Mammary epithelial cell (primary cell): ENCODE measurements at places on chromosomes 12 and 14.
A peak's percentile ranks its signal among the peaks of the same experiment; 100 is the strongest.

DNA sequence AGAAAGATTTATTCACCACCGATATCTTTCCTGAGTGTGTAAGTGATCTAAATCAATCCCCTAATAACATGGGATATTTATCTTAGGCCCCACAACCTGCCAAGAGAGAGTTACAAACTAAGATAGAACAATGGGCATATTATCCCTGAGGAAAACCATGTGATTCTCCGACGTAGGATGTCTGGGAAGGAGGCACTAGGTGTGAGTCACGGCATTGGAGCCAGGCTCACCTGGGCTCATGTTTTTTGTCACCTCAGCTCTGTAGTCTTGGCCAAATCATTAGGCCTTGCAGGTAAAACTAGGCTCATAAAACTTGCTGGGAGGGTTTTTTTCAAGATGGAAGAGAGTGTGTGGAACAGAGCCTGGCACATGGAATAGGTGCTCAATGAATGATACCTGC is 129.7 kb upstream of the PLEKHG7 start:
- peak; percentile 96 for DNase-seq

DNA sequence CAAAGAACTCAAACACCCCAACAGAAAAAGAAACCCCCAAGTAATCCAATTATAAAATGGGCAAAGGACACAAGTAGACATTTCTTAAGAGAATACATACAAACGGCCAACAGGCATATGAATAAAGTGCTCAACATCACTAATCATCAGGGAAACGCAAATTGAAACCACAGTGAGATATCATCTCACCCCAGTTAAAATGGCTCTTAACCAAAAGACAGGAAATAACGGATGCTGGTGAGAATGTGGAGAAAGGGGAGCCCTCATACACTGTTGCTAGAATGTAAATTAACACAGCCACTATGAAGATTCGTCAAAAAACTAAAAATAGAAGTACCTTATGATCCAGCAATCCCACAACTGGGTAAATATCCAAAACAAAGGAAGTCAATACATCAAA is 52.4 kb downstream of the CLMN start:
- peak; percentile 57 for DNase-seq

- no peak for DNase-seq
These were observed 53.7 kb downstream of the RNF34 start for GRCh38 chr12:121453629-121454028.

GRCh38 chr12:94390130-94390485 is 69.6 kb downstream of the CEP83 start:
- DNase-seq = no peak

- peak; percentile 17 for DNase-seq
These were observed 61.1 kb upstream of the DLK1 start for GRCh38 chr14:100665511-100666032.

GRCh38 chr12:1939331-1939730 is 20.9 kb upstream of the CACNA2D4 start:
- no peak for DNase-seq

GRCh38 chr12:82517027-82517426 is 158.7 kb downstream of the METTL25 start:
- DNase-seq = peak; percentile 14

GRCh38 chr12:54377007-54377406 is 7.5 kb downstream of the ZNF385A start:
- no peak for DNase-seq

DNA sequence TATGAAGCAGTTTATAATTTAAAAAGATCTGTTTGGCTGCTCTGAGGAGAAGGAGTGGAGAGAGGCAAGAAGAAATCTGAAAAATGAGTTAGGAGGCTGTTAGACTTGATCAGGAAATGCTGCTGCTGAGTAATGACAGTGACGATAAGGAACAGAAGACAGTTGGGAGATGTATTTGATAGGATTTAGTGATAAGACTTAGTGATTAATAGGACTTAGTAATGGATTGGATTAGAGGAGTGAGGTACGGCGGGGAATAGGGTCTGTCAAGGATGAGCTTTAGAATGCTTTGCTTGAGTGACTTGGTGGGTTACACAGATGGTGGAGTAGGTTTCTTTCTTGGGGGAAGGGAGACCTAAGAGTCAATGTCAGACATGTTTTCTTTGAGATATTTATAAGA is 31.7 kb downstream of the UNC79 start:
- no peak for DNase-seq

DNA sequence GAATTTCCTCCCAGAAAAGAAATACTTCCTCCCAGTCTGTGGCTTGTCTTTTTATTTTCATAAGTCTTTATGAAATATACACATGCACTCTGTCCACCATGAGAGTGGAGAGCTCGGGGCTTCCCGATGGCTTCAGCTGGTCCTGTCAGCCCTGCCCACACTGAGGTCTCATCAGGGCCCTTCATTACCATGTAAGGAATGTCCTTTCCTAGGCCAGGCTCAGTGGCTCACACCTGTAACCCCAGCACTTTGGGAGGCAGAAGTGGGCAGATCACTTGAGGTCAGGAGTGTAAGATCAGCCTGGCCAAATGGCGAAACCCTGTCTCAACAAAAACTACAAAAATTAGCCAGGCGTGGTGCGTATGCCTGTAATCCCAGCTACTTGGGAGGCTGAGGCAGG is 77.0 kb downstream of the CPSF2 start:
- DNase-seq = no peak

DNA sequence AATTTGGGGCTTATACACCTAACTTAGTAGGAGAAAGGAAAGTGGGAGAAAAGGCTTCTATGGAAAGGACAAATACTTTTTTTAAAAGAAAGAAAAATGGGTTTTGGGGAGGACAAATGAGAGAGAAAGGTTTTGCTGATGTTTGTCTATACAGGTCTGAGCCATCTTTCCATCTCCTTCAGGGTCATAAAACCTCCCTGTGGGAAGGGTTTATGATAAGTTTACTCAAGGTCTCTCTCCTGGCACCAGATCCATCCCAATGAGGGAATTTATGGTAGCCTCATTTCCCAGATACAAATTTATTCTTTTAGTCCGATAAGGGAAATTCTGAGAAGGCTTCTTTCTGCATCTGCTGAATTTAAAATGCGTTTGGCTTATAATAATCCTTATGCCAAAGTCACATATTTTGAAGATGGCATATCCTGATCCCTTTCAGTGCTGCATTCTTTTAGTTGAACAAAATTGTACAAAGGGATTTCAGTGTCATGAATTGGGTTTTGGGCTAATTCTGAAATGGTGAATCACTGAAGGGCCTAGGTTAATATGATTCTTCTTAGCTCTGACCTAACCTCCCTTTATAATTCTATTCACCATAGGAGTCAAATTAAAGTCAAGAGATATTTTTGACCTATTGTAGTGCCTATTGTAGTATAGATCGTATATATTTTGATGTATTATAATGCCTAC is 173.5 kb upstream of the DYRK2 start:
- DNase-seq = no peak

DNA sequence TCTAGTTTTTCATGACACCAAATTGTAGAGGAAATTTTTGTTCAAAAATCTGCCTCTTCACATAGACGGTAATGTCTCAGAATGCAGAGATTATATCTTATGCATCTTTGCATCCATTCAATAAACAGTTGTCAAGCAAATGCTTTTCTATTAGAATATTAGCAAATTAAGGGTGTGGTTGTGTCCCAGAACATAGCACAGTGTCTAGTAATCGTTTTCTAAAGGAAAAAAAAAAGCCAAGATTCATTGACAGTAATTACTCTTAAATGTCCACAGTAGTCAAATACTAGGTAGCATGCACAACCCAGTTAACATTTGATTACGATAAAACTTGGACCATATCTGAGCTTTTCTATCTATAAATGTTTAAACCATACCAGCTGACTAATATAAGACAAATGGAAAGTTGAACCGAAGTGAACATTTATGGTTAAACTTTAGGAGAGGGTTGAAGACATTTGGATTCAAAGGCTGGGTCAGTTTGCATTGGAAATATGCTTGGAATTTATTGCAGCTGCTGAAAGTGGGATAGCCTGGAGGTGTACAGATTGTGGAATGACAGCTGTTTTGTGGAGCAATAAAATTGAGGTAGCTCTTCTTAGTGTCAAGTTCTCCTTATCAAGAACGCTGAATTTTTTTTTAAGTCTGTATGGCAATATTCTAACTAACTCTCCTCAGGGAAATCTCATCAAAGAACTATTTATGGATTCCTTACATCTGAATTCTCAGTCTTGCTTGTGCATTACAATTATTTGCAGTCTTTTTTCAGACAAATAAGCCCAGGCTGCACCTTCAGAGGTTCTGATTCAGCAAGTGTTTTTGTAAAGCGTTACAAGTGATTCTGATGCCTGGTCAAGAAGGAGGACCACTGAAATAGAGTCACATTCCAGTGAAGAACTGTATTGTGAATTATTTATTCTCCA is 66.7 kb upstream of the ATP2B1 start:
- DNase-seq = peak; percentile 23

GRCh38 chr12:30329281-30329680 is 366.4 kb downstream of the IPO8 start:
- peak; percentile 8 for DNase-seq

DNA sequence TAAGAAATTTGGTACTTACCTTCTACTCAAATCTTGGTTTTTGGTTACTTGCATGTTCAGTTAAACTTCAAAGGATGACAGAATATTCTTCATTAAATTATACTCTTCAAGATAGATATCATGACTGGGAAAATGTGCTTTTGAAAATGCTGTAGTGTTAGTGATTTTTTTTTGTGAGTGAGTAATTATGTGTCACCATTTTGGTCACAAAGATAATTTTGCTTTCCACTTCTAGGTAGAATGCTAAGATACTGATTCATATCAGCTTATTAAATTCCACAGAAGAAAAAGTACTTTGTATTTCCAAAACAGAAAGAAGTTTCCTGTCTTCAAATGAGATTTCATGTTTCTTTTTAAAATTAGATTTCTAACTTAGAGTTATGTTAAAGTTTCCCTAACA is 61.2 kb downstream of the ATXN7L3B start:
- peak; percentile 57 for DNase-seq

GRCh38 chr14:101114726-101115515 is 211.4 kb upstream of the RTL1 start:
- no peak for DNase-seq

DNA sequence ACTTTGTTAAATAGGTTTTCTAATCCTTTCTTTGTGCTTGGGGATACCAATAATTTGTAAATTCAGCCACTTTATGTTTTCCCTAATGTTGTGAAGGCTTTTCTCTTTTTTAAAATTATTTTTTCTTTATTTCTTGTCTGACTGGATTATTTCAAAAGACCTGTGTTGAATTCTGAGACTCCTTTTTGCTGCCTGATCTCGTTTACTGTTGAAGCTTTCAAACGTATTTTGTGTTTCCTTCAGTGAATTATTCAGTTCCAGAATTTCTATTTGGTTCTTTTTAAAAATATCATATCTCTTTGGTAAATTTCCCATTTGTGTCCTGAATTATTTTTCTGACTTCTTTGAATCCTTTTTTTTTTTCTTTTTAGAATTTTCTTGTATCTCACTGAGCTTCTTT is 241.6 kb downstream of the LRIG3 start:
- no peak for DNase-seq

- peak; percentile 45 for DNase-seq
These were observed 3.9 kb upstream of the POC1B start for GRCh38 chr12:89529738-89530137.

- DNase-seq = no peak
These were observed 105.1 kb downstream of the BMP4 start for GRCh38 chr14:53851394-53852090.

GRCh38 chr12:72246370-72246769 is 25.8 kb upstream of the TRHDE start:
- DNase-seq = no peak

- no peak for DNase-seq
These were observed 318.1 kb downstream of the ZFP36L1 start for GRCh38 chr14:68474741-68475140.
